ENCODE measurements at places on chromosomes 5 and 9.

DNA sequence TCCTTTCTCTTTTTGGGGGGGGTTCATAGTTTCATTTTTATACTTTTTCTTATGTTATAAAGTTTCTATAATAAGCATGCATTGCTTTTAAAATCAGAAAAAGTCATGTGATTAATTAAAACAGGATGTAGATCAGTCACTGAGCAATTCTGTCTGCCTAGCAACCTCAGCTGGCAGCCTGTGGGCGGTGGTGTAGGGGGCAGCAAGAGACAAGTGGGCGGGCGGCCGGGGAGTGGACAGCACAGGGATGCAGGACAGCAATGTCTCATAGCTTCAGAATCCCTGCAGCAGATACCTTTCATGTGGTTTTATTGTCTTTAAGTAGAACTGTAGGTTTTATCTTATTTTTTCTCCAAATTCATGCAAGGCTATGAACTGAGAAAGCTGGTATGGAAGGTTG lies 101.9 kb upstream of the S1PR3 start:
- no peak for DNase-seq

DNA sequence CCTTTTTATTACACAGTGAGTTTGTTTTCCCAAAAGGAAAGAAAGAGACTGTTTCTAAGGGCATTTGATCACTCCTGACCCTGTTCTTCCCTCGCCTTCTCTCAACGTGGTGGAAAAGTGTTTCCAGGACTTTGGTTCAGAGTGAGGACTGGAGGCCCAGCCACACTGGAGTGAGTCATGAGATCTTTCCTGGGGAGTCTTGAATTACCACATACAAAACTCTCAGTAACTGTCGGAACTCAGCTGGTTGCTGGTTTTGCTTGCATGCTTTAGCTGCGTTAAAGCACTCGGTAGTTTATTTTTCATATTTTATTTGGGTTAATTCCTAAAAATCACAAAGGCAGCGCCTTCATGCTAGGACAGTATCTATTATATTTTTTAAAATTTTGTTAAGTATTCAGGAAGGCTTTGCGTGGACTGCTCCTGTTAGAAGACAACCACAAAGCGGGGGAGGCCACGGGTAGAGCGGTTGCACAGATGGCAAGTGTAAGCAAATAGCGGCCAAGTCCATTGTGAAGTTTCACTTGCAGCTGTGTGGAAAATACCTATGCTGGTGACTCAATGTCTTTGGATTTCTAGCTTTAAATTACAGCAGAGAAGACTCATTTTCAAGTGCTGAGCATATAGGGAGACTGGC lies 77.7 kb downstream of the ARSB start:
- DNase-seq: peak; percentile 28

- no peak for DNase-seq
Measured at GRCh38 chr9:112526973-112527372, 40.3 kb downstream of the KIAA1958 start.

GRCh38 chr5:33479311-33479710 lies 38.5 kb downstream of the TARS1 start:
- no peak for DNase-seq

GRCh38 chr9:72919246-72919945 lies 33.5 kb downstream of the ALDH1A1 start:
- no peak for DNase-seq

GRCh38 chr9:84300271-84300670 lies 40.3 kb downstream of the SLC28A3 start:
- no peak for DNase-seq

GRCh38 chr9:33103501-33104281 lies 27.2 kb upstream of the SMU1 start:
- DNase-seq: no peak

GRCh38 chr9:91775011-91775707 lies 174.9 kb downstream of the ROR2 start:
- peak; percentile 83 for DNase-seq

- DNase-seq: peak; percentile 91
Measured at GRCh38 chr5:139635606-139636206, 12.4 kb upstream of the CXXC5 start.

GRCh38 chr9:129478961-129479630 lies 141.8 kb downstream of the C9orf50 start:
- DNase-seq: no peak

GRCh38 chr9:21715408-21715807 lies 87.0 kb upstream of the MTAP start:
- DNase-seq: peak; percentile 32

DNA sequence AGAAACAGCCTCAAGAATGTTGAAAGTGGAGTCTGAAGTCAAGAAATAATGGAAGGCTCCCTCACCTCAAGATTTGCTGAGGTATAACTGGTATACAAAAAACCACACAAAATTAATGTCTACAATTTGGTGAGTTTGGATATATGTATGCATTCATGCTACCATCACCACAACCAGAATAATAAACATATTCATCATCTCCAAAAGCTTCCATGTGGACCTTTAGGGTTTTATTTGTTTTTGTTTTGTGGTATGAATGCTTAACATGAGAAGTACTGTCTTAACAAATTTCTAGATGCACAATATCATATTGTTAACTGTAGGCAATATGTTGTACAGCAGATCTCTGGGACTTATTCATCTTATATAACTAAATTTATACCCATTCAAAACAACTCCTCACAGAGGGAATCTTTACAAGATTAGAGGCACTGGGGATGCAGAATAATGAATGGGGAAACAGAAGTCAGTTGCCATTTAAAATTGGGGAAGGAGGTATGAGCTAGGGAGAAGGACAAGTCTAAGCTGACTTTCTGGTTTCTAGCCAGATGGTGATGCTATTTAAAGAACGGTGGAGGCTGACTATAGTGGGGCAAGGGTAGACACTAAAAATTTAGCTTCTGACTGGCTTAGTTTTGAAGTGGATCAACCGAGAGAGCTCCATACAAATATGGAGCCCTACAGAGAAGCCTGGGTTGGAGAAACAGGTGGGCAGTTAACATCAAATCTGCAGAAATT lies 213.9 kb downstream of the BNC2 start:
- DNase-seq: no peak

DNA sequence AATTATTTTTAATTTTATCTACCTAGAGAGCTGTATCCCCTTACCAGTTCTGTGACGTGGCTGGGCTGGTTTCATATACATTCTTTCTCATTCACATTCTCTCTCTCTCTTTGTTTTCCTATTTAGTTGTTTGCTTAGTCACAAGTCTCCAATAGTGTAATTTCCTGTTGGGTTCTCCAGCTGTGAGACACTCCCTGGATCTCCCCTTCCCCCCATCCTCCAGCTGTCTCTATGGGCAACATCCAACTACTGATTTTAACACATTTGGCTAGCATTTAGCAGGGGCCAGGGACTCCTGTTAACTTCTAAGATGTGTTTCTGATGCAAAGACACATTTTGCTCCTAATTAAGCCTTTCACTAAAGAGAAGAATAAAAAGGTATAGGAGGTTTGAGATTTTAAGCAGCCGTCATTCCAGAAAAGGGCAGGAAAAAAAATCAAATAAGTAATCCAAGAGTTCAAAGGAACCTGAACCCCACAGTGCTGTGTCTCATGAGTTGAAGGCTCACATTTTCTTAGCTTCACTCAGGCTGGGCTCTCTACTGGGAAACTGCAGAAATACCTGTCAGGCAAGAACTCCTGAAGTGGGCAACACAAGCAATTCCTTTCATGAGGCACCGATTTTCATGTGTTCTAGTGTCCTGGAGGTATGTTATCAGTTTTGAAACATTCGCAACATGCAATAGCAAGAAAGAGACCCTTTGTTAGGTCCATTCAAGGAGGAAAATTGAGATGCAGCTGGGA lies 198.7 kb upstream of the C9orf72 start:
- DNase-seq: no peak

- DNase-seq: no peak
Measured at GRCh38 chr9:116753389-116753788, 66.3 kb downstream of the TRIM32 start.

GRCh38 chr5:67620424-67621397 lies 424.1 kb upstream of the CD180 start:
- no peak for DNase-seq

GRCh38 chr9:113446323-113446740 lies 17.2 kb upstream of the RGS3 start:
- DNase-seq: peak; percentile 79

GRCh38 chr9:4143936-4144717 lies 155.7 kb downstream of the GLIS3 start:
- DNase-seq: no peak

- no peak for DNase-seq
Measured at GRCh38 chr5:35794684-35795375, 61.9 kb upstream of the IL7R start.

DNA sequence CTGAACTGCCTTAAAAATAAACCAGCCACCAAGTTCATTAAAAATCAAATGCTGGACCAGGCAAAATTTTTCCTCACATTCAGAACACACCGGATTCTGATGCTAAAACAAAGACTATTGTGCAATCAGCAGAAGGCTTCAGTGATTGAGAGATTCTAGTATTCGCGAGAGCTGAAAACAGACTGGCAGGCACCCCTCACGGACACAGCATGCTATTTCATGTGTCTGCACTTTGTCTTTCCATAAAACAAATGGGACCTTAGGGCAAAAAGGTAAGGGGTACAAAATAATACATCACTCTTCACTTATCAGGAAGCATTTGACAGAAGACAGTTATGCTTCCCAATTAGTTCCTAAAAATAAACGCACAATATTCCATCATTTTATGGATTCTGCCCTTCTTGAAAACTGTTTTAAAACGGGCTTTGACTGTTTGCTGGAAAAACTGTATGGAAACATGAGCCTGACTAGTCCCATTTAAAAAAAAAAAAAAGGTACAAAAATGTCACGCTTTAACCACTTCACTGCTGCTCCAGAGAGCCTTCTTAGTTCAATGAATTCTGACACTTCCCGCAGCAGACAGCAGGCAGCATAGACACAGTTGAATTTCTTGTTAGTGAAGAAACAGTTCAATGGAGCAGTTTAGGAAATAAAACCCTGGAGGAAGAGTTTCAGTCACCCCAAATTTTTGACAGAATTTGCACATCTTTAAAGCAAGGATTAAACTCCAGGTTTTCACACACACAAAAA lies 99.2 kb downstream of the MED27 start:
- DNase-seq: no peak

- DNase-seq: no peak
Measured at GRCh38 chr5:52757527-52757926, 30.2 kb upstream of the ITGA1 start.

DNA sequence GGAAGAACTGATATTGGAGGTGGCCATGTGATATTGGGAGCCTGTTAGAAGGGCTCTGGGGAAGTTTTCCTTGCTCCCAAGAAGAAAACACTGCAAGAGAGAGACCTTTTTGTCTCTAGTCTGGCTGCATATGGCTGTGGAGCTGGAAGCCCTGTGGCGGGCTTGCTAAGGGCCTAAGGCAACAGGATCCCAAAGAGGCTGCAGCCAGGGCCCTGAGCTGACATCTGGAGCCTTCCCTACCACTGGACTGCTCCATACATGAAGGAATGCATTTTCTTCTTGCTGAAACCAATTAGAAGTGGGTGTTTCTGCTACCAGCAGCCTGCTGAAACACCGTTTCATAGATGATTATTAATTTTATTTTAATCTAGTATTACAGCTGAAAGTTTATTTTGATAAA lies 42.2 kb downstream of the GNAQ start:
- no peak for DNase-seq

GRCh38 chr5:53674121-53674520 lies 113.7 kb downstream of the NDUFS4 start:
- DNase-seq: no peak

GRCh38 chr9:22401671-22402070 lies 45.0 kb upstream of the DMRTA1 start:
- DNase-seq: no peak

DNA sequence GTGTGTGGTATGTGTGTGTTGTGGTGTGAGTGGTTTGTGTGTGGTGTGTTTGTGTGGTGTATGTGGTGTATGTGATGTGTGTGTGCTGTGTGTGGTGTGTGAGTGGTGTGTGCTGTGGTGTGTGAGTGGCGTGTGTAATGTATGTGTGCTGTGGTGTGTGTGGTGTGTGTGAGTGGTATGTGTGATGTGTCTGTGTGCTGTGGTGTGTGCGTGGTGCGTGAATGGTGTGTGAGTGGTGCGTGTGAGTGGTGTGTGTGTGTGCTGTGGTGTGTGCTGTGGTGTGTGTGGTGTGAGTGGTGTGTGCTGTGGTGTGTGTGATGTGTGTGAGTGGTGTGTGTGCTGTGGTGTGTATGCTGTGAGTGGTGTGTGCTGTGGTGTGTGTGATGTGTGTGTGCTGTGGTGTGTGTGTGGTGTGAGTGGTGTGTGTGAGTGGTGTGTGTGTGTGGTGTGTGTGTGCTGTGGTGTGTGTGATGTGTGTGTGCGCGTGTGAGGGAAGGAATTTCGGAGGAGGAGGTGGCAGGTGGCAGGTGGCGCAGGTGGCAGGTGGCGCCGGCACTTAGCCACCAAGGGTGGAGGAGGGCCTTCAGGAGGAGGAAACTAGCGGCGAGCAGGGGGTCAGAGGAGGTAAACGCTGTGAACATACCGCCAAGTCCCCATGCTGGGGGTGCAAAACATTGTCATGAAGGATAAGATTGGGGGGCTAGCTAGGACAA lies 191.8 kb downstream of the MELK start:
- no peak for DNase-seq

GRCh38 chr5:32233696-32234447 lies 59.8 kb upstream of the GOLPH3 start:
- no peak for DNase-seq

DNA sequence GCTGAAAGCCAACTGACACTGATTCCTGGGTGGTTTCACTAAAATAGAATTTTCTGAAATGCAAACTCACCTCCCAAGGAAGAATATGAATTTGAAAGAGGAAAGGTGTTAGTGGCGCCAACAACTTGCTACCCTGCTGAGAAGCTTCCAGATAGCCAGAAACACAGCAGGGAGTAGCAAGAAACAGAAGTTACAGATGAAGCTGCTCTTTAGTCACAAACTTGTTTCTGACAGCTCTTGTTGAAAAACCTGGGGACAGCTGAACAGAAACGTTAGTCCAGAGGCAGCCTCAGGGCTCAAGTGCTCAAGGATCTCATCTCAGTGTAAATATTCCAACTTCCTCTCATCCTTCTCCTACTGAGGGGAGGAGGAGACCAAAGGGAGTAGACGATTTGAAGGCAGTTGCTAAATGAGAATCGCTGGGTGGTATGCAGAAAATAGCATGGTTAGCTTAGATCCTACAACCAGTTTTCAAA lies 184.1 kb downstream of the PDE4D start:
- DNase-seq: no peak

- DNase-seq: no peak
Measured at GRCh38 chr9:108040783-108041182, 551.2 kb upstream of the KLF4 start.

DNA sequence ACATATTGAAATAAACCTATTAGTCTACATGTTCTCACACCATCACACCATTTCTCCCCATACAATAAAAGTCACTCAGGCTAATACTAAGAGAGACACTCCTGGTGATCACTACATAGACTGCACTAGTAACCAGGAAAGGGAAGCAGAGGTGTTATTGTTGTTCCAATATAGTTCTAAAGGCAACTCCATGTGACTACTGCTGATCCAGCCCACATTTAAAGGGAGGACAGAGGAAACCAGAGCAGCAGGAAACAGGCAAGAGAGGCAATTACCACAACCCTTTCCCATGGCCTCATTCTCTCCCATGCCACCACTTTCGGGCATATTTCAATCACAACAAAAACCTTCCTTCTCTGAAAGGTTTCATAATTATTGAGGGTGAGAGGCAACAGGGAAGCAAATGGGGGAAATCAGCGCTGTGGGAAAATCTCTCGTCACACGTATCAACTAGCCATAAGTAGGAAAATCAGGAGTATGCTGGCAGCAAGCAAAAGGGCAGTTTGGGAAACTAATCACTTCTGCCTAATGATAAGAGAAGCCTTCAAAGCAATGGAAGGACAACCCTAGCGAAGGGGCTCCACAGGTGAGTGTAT lies 1.8 kb downstream of the UBAP2 start:
- DNase-seq: peak; percentile 46
